ENCODE measurements at places on chromosomes 13 and 19.

DNA sequence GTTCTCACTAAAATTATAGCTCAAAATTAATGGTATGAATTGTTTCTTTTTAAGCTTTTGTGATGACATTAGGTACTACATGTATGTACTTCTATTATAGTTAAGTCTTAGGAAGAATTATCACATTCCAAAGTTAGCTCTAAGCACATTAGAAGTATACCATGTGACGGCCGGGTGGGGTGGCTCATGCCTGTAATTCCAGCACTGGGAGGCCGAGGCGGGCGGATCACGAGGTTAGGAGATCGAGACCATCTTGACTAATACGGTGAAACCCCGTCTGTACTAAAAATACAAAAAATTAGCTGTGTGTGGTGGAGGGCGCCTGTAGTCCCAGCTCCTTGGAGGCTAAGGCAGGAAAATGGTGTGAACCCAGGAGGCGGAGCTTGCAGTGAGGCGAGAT lies 1265.1 kb upstream of the SPRY2 start:
- no peak overlapping the region for H3K27ac ChIP-seq
- H3K36me3 ChIP-seq = no peaks in the 10 kb centered on the region
- no peaks in the 10 kb centered on the region for H3K27me3 ChIP-seq
- no peaks in the 10 kb centered on the region for H3K4me1 ChIP-seq
- H3K4me3 ChIP-seq = no peak overlapping the region

GRCh38 chr19:43464134-43464775 lies 1.2 kb downstream of the LYPD3 start:
- no peaks in the 10 kb centered on the region for H3K27me3 ChIP-seq
- H3K4me1 ChIP-seq = peaks cover 43% of the 10 kb centered on the region
- H3K4me3 ChIP-seq = peak overlapping the region; percentile 87
- DNase-seq = no peak

DNA sequence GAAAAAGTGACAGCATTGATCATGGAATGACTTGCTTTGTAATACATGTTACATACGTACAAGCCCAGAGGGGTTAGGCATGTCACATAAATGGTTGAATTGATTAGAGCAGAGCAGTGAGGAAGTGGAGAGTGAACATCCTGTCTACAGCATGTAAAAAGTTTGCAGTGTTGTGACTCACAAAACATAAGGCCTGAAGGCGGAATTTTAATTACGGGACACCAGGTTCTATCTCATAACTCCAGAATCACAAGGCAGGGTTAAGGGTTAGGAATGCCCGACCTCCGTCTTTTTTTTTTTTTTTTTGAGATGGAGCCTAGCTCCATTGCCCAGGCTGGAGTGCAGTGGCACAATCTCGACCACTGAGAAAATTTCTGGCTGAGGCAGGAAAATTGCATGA lies 83.9 kb downstream of the MUC16 start:
- DNase-seq = no peak
- peaks cover 2% of the 10 kb centered on the region for H3K36me3 ChIP-seq
- H3K27me3 ChIP-seq = peaks cover 28% of the 10 kb centered on the region
- H3K4me1 ChIP-seq = no peaks in the 10 kb centered on the region
- H3K27ac ChIP-seq = no peak overlapping the region

DNA sequence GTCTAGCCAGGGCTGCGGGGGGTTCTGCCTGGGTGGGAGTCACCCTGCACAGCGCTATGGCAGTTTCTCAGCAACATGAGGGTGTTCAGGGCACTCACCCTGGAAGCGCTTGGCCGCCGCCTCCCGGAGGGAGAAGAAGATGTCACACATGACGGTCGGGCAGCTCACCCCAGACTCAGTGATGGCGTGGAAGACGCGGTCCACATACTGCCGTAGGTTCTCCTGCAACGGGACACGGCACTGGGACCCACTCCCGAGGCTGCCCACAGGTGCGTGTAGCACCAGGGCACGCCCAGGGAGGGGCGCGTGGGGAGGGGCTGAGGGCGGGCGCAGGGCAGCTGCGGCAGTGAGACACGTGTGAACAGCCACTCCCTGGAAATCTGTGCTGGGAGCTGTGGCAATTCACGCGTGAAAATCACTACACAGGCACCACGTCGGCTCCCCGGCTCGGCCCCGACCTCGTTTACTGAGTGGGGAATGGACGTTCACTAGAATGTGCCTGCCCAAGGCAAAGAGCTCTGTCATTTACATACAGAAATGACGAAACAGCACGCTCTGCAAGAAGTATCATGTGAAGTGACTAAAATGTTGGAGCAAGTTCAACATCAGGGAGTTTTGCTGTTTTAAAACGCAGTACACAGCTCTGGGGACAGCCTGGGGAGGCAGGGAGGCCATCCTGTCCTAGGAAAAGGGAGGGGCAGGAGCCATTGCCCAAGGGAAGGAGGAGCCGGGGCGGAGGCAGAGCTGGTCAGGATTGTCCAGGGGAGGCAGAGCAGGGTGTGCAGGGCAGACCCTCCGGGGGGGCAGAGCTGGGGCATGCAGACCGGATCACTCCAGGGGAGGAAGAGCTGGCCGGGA lies 41.5 kb upstream of the C13orf46 start:
- DNase-seq = no peak
- H3K4me3 ChIP-seq = no peak overlapping the region
- H3K36me3 ChIP-seq = peaks cover 12% of the 10 kb centered on the region
- H3K27me3 ChIP-seq = no peaks in the 10 kb centered on the region
- H3K27ac ChIP-seq = peak overlapping the region; percentile 76

- peak; percentile 46 for DNase-seq
- H3K36me3 ChIP-seq = no peaks in the 10 kb centered on the region
- peaks cover 51% of the 10 kb centered on the region for H3K27me3 ChIP-seq
- no peak overlapping the region for H3K27ac ChIP-seq
- peaks cover 2% of the 10 kb centered on the region for H3K4me1 ChIP-seq
- peak overlapping the region; percentile 30 for H3K4me3 ChIP-seq
Measured at GRCh38 chr13:52738719-52739467, 727 bp downstream of the CNMD start.

- H3K27me3 ChIP-seq = peaks cover 23% of the 10 kb centered on the region
- no peak overlapping the region for H3K4me3 ChIP-seq
- peaks cover 5% of the 10 kb centered on the region for H3K36me3 ChIP-seq
- no peaks in the 10 kb centered on the region for H3K4me1 ChIP-seq
- no peak for DNase-seq
Measured at GRCh38 chr19:22595918-22596341, 38.2 kb upstream of the ZNF492 start.

GRCh38 chr13:72462166-72462565 lies 265.3 kb downstream of the MZT1 start:
- DNase-seq = no peak
- no peak overlapping the region for H3K4me3 ChIP-seq
- no peaks in the 10 kb centered on the region for H3K4me1 ChIP-seq
- no peaks in the 10 kb centered on the region for H3K36me3 ChIP-seq
- H3K27me3 ChIP-seq = no peaks in the 10 kb centered on the region

DNA sequence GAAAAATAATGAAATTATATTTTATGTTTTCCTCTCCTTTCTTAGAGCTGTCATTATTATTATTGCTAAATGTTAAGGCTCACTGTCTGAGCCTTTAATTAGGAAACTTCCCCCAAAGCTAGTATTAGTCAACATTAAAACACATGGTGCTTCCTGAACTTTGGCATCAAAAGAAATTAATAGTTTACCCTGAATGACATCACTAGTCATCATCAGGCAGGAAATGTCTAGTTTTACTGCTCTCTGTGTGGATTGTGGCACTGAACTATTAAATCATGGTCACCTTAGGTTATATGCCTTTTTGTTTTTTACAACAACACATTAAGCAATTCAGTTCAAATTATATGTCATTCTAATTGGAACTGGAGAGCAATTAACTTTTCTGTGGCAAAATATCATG lies 595.5 kb downstream of the SLITRK1 start:
- no peaks in the 10 kb centered on the region for H3K27me3 ChIP-seq
- H3K36me3 ChIP-seq = no peaks in the 10 kb centered on the region
- H3K4me1 ChIP-seq = no peaks in the 10 kb centered on the region

DNA sequence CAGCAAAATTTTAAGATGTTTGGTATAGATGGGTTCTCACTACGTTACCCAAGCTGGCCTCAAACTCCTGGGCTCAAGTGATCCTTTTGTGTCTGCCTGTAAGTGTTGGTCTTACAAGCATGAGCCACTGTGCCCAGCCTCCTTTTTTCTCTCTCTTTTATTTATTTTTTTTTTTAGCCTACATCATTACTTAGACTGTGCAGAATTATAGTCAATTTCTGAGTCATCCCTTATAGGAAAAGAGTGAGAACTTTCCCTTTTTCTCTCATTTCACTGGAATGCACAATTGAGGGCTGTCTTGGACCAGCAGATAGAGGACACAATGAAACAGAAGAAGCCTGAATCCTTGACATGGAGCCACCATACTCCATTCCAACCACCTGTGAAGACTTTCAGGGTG lies 13.3 kb downstream of the TSKS start:
- H3K4me3 ChIP-seq = no peak overlapping the region
- DNase-seq = no peak
- H3K36me3 ChIP-seq = no peaks in the 10 kb centered on the region
- H3K4me1 ChIP-seq = no peaks in the 10 kb centered on the region

GRCh38 chr13:108851660-108852059 lies 222.2 kb downstream of the MYO16 start:
- DNase-seq = no peak
- no peak overlapping the region for H3K27ac ChIP-seq
- no peaks in the 10 kb centered on the region for H3K36me3 ChIP-seq
- H3K4me3 ChIP-seq = no peak overlapping the region
- H3K27me3 ChIP-seq = peaks cover 12% of the 10 kb centered on the region

GRCh38 chr13:28022848-28023518 lies 34.5 kb upstream of the URAD start:
- no peak for DNase-seq
- H3K4me1 ChIP-seq = peaks cover 8% of the 10 kb centered on the region
- no peak overlapping the region for H3K27ac ChIP-seq
- H3K4me3 ChIP-seq = no peak overlapping the region
- no peaks in the 10 kb centered on the region for H3K36me3 ChIP-seq

- no peak overlapping the region for H3K4me3 ChIP-seq
- H3K27me3 ChIP-seq = no peaks in the 10 kb centered on the region
- H3K27ac ChIP-seq = no peak overlapping the region
- peaks cover 53% of the 10 kb centered on the region for H3K4me1 ChIP-seq
Measured at GRCh38 chr13:25881971-25882451, 169.8 kb downstream of the SHISA2 start.

GRCh38 chr19:33064458-33064791 lies 263 bp downstream of the RHPN2 start:
- H3K4me1 ChIP-seq = no peaks in the 10 kb centered on the region
- peak; percentile 38 for DNase-seq
- H3K27me3 ChIP-seq = peaks cover 37% of the 10 kb centered on the region

DNA sequence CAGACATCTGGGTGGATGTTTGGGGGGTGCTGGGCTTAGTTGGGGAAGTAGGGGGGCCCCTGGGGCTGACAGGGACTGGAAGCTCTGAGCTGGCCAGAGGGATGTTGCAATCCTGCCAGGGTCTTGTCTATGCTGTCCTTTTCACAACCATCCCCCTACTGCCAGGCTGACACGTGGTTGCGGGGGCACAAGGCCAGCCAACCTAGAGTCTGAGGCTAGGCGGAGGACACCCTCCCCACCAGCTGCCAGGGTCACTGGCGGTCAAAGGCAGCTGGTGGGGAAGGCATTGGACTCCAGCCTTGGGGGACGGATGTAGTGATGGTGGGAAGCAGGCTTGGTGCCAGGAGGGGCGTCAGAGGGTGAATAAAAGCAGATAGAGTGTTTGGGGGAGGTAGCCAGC lies 1.6 kb upstream of the APOC1 start:
- peaks cover 58% of the 10 kb centered on the region for H3K27me3 ChIP-seq
- DNase-seq = no peak
- peaks cover 10% of the 10 kb centered on the region for H3K4me1 ChIP-seq
- no peak overlapping the region for H3K27ac ChIP-seq
- no peak overlapping the region for H3K4me3 ChIP-seq

GRCh38 chr13:45063261-45063860 lies 56.9 kb upstream of the GTF2F2 start:
- H3K36me3 ChIP-seq = no peaks in the 10 kb centered on the region
- H3K27me3 ChIP-seq = peaks cover 37% of the 10 kb centered on the region
- no peak for DNase-seq
- H3K4me1 ChIP-seq = peaks cover 3% of the 10 kb centered on the region
- H3K27ac ChIP-seq = no peak overlapping the region

DNA sequence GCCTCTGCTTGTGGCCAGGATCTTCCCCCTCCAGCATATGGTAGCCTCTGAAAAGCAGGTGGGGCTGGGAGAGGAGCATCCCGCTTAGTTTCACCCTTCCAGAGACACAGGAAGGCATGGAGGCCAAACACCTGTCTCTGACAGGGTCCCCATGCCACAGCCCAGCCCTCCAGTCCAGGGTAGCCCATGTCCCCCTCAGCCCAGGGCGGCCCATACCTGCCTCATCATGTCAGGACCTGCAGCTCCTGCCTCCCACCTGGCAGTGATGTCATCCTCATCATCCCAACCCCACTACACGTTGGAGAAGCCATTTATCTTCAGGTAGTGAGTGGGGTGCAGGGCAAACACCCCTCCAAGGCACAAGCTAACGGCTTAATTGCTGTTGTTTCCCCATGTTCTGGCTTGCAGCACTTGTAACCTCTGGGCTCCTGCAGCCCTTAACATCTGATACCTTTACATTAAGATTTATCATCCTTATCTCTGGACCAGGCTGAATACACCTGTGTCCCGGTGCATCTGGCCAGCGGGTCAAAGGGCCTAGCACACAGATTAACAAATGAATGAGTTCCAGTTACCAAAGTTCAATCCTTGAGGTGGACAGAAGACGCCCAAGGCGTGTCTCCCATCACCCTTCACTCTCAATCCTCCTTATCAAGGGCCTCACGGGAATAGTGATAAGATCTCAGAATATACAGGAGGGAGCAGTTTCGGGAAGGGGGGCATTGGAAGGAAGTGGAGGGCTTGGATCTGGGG lies 22.2 kb downstream of the ZNF175 start:
- DNase-seq = no peak
- peak overlapping the region; percentile 71 for H3K27ac ChIP-seq
- peaks cover 14% of the 10 kb centered on the region for H3K4me1 ChIP-seq
- H3K27me3 ChIP-seq = peaks cover 4% of the 10 kb centered on the region
- H3K36me3 ChIP-seq = peaks cover 20% of the 10 kb centered on the region

Measured in activated naive CD8-positive, alpha-beta T cell treated with anti-CD3 and anti-CD28 coated beads for 36 hours (primary cell).